Lung microvascular endothelial cell (primary cell): ENCODE measurements at places on chromosomes 13 and 19. TPM values are rescaled to one million over a fixed set of nuclear protein-coding genes. Genes with fewer than 3 reads are reported as not detected.

DNA sequence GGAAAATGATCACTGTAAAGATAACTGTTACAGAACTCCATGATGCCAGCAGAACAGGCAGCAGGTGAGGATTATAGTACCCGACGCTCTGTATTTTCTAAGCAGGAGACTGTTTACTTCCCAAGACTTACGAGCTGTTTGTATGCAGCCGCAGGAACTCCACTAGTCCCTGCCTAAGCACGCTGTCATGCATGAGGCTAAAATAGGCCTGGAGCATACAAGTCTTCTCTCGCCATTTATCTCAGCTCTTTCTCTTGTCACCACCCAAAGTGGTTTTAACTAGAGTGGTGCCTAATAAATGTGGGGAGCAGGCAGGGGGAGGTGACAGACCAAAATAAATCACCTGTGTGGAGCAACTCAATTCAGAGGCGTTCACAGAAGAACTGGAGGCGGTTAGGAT, 175.8 kb downstream of the TDRD3 start:
- DNase-seq: no peak

- no peak for DNase-seq
Observed at GRCh38 chr13:94602467-94602866, 810 bp downstream of the GPR180 start.

GRCh38 chr19:35104361-35104760, 11.3 kb upstream of the FXYD3 start:
- no peak for DNase-seq

- DNase-seq: no peak
Observed at GRCh38 chr19:3140667-3141038, 4.8 kb downstream of the GNA15 start.

- DNase-seq: no peak
Observed at GRCh38 chr13:42623916-42624315, 50.0 kb downstream of the TNFSF11 start.

DNA sequence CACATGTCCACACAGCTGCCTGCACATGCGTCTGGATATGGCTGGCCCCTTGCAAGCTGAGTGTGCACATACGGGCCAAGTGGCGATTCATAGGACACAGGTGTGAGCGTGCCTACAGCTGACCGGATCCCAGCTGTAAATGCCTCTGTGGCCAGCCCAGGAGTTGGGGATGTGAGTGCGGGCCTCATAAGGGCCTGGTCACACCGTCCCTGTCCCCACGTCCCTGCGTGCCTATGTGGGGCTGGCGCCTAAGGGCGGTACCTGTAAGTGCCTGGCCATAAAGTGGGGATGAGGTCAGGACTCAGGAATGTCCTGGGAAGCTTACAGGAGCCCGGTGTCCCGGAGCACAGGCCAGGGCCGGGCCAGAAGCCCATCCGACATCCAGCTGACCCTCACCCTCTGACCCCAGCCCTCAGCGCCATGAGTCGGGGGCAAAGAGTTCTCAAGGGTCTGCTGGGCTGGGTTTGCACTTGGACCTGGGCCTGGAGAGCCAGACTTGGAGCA, 1.3 kb upstream of the ARHGAP45 start:
- DNase-seq: no peak

DNA sequence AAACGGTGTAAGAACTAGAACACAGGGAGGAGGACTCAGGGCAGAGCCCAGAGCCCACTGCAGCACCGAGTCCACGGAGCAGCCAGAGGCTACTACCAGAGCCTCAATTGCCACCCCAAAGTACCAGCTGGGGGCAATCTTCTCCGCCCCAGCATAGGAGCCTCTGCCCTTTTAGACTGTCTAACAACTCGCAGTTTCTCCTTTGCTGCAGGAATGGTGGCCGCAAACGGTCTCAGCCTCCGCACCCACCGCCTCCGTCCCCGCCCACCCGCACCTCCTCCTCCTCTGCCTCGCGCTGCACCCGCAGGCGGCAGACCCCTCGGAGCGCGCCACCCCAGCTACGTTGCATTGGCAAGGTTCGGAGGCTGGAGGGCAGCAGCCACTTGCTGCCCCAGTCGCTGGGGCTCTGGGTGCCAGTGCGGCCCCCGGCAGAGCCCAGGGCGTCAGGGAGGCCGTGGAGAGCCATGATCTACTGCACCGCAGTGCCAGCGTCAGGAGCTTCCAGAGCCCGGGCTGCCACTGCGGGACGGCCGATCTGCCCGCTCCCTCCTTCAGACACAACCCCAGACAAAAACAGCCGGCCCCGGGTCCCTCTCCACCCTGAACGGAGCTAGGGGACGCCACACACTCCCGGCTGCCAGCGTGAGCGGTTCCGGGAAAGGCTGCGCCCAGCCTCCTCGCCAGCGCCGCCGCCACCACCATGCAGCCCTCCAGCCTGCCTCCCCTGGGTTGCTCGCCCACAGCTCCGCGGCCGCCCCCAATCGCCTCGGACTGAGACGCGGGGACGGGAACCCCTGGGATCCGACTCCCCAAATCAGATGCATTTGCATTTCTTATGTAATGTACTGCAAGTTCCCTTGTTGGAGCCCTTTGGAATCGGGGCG, 1.8 kb downstream of the FGF14 start:
- DNase-seq: no peak

Gene SLC10A2
- not detected in 2 replicates for total RNA-seq

DNA sequence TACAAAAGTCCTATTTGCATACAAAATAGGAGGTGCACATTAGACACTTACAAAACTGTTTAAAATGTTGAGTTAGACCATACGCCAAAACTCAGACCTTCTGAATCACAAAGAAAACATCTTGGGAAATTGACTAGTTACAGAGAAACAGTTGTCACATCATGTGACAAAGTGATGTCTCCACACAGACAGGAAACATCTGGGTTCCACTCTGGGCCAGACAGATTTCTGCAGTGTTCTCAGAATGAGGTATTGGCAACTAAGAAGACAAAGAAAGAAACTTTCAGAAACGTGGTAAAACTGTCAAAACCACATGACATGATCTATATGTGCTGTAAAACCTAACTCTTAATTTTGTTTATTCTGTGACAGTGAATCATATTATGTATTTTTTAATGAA, 6.7 kb downstream of the ZNF793 start:
- DNase-seq: no peak

DNA sequence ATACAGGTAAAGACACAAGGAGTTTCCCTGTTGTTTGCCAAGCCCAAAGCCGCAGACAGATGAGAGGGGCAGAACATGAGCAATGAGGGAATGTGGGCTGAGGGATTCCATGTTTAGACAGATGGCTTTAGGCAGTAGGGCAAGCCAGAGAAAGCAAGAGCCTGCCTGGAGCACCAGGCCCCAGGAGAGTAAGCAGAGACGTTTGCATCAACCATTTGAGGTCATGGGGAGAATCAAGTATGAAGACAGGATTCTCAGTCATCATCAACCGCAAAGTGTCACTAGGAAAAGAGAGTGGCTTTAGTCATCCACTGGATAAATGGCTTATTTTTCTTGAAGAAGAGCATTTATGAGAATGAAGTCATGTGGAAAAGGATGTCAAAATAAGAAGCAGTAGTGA, 184.7 kb downstream of the COG6 start:
- no peak for DNase-seq

Gene CYP2A7
- total RNA-seq: not detected in 2 replicates

DNA sequence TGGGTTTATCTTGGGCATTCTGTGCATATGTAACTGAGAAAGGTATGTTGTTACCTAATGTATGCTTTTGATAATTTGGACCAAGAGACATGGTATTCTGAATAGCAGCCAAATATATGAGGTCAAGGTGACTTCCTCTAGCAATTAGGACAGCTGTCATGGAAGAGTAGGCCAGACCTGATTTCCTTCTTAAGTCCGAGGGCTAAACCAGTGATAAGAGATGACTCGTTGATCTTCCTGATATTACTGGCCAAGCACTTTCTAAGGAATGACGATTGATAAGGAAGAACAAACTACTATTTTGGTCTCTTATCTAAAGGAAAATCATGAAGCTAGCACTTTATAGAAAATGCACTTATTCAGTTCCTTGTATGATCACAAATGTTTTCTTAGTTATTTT, 42.7 kb downstream of the ARHGAP35 start:
- DNase-seq: peak; percentile 77

Gene CEACAM18
- total RNA-seq: not detected in 2 replicates

Gene CGB2
- not detected in 2 replicates for total RNA-seq

Gene ZNF564
- total RNA-seq: 6.5 and 11.1 TPM in 2 replicates

GRCh38 chr19:44648631-44649251, 5.0 kb downstream of the PVR start:
- peak; percentile 30 for DNase-seq

GRCh38 chr13:31209172-31209840, 9.5 kb downstream of the B3GLCT start:
- DNase-seq: peak; percentile 74

DNA sequence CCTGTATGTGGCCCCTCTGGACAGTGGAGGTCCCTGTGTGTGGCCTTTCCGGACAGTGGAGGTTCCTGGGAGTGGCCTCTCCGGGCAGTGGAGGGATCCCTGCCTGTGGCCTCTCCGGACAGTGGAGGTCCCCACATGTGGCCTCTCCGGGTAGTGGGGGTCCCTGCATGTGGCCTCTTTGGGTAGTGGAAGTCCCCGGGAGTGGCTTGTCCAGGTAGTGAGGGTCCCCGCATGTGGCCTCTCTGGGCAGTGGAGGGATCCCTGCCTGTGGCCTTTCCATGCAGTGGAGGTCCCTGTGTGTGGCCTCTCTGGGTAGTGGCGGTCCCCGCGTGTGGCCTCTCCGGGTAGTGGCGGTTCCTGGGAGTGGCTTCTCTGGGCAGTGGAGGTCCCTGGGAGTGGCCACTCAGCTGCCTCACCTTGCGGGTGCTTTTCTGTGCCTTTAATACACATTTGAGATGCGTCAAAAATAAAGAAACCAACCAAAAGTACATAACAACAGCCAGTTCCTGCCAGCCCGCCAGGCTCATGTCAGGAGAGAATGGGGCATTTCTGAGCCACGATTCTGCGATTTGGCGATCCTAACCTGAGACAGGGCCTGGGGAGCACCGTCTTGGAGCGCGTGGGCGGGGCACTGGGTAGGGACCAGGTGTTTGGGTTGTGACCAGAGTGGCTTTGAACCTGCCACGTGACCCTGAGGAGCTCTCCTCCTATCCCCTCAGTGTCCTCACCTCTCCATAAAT, 194.7 kb downstream of the ZNF536 start:
- no peak for DNase-seq

- DNase-seq: no peak
Observed at GRCh38 chr13:56515441-56515840, 625.3 kb upstream of the PRR20A start.

DNA sequence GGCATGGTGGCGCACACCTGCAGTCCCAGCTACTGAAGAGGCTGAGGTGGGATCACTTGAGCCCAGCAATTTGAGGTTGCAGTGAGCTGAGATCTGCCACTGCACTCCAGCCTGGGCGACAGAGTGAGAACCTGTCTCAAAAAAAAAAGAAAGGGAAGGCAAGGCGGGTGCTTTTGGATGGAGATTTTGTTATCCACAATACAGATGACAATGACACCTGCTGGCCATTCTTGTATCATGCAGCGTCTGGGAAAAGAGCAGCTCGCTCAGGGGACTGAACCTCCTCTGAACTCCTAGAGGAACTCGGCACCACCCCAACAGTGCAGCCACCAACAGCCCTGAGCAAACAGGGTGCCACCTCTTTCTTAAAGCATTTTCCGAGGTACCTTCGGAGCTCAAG, 22.8 kb downstream of the HAUS8 start:
- DNase-seq: peak; percentile 70

Gene TMEM221
- total RNA-seq: not detected in 2 replicates

- no peak for DNase-seq
Observed at GRCh38 chr19:48986211-48986610, 6.9 kb downstream of the GYS1 start.

Gene SMIM44
- not detected in 2 replicates for total RNA-seq

GRCh38 chr19:38032151-38032550, 125.1 kb downstream of the SIPA1L3 start:
- DNase-seq: no peak

DNA sequence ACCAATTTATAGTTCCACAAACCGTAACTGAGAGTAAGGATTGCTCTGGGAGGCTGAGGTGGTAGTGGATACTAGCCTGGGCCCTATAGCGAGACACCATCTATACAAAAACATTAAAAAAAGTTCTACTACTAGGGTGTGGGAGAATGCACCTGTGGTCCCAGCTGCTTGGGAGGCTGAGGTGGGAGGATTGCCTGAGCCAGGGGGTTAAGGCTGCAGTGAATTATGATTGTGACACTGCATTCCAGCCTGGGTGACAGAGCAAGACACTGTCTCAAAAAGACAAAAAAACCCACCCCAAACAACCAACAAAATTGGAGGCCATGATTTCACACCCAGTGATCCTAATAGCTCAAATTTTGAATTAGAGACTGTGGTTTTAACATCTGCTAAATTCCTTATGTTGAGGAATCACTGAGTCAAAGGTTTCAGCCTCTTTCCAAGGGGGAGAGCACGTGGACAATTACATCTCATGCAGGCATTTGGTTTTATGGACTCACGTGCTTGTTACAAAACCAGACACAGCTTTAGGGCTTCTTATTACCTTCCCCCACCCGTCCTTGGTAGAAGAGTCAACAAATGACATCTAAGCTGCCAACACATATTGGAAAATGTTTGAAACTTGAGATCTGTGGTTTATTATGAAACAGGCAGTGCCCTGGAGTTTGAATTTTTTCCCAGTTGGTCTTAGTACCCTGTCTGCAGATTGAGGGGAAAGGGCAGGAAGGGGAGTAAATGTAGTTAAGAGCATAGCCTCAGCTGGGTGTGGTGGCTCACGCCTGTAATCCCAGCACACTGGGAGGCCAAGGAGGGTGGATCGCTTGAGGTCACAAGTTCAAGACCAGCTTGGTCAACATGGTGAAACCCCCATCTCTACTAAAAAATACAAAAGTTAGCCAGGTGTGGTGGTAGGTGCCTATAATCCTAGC, 18.5 kb downstream of the CYP2A6 start:
- DNase-seq: no peak
